ENCODE measurements at places on chromosomes 7 and 10.

DNA sequence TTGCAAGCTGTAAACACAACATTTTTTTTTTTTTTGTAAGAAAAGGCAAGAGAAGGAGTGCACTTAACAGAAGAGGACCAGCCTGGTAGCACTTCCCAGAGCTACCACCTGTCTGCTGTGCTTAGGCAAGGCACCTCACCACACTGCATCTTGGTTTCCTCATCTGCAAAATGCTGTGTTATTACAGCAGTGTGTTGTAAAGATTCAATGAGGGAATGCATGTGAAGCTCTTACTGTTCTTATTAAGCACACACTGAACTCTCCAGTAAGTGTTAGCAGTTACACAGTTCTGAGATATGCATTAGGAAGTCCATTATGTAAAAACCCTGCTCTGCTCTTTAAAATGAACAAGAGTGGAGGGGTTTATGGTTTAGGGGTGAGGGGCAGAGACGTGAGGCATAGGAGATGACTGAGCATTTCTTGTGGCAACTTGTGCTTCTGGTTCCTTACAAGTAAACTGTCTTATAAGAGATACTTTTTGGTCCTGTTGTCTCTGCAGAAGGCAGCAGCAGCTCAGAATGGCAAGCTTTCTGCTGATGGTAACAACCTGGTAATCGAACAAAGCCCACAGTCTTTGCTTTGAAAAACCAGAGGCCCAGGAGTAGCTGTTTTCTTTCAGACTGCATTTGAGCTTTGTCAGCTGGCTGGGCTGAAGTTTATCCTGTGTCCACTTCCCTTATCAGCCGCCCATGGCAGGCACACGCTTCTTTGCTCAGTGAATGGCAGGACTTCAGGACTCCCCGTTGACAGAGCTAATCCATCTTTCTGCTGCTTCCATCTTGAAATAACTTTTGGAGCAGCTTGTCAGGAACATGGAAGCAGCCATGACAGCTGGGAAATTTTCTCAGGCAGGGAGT lies 98.8 kb upstream of the BMPER start:
- no peak for DNase-seq

GRCh38 chr7:156611014-156612010 lies 29.3 kb upstream of the RNF32 start:
- no peak for DNase-seq

- DNase-seq, result no peak
Observed at GRCh38 chr7:155533120-155533826, 13.1 kb downstream of the CNPY1 start.

DNA sequence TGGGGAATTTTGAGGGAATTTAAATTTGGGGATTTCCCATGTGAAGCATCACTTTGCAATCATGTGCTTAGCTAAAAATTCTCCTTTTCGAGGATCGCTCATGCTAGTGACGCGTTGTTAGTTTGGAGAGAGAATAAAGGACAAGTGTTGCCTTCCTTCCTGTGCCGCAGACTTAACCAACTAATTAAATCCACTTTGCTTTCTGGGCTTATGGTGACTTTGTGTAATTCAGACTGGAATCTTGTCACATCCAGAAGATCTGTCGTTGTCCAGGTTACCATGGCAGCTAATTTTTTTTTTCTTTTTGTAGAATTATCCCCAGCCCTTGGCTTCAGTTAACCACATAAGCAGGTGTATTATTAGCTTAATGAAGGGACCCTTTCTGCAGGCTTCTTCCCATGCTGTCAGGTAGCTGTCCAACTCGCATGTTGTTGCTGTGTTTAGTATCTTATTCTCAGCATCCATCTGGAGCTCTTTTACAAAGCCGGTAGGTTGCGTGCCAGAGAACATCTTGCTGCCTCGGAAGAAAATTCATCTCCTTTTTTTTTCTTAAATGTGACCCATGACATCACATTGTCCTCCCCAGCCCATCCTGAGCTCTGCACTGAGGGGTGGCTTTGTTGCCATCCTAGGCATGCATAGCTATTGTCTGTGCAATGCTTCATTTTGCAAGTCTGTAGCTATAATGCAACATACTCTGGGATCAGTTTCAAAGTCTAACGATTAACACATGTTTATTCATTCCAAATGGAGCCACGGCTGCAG lies 47.2 kb upstream of the NRP1 start:
- DNase-seq, result no peak

DNA sequence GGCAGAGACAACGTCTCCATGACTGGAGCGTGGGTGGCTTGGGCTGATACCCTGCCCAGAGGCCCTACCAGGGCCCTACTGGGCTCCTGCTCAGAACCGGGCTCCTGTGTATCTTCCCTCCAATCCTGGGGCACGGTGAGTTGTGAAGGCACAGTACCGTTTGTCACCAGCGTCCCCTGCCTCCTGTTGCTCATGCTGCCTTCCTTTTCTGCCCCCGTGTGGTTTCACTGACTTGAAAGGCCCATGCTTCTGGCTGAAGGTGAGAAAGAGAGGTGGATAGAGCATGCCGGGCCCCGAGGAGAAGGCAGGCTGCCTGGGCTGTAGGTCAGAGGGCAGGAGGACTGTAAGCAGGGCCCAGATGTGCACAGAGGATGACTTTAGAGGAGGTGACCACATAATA lies 9.1 kb upstream of the DMBT1 start:
- no peak for DNase-seq

- DNase-seq, result no peak
Observed at GRCh38 chr10:30617070-30617469, 12.5 kb downstream of the LYZL2 start.

- no peak for DNase-seq
Observed at GRCh38 chr10:110833234-110833940, 38.3 kb upstream of the PDCD4 start.

GRCh38 chr10:72174297-72174662 lies 41.5 kb upstream of the ANAPC16 start:
- no peak for DNase-seq

GRCh38 chr10:118798231-118798662 lies 43.5 kb upstream of the CACUL1 start:
- DNase-seq, result no peak

GRCh38 chr7:936386-937054 lies 18.0 kb downstream of the ADAP1 start:
- no peak for DNase-seq

- DNase-seq, result no peak
Observed at GRCh38 chr10:89921403-89921802, 220.0 kb downstream of the KIF20B start.

DNA sequence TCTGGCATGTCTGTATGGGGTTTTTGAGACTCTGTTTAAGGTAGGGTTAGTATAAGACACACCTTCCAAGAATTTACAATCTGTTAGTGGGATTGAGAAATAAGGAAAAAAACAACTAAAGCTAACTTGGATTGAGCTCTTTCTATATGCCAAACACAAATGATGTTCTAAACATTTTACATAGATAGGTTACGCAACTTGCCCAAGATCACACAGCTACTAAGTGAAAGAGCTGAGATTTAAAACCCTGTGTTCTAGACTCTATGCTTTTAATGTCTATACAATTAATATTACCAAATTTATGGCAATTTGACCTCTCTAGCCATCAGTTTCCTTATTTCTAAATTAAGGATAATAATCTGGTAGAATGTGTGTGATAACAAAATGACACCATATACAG lies 1056.2 kb downstream of the LRMDA start:
- no peak for DNase-seq

DNA sequence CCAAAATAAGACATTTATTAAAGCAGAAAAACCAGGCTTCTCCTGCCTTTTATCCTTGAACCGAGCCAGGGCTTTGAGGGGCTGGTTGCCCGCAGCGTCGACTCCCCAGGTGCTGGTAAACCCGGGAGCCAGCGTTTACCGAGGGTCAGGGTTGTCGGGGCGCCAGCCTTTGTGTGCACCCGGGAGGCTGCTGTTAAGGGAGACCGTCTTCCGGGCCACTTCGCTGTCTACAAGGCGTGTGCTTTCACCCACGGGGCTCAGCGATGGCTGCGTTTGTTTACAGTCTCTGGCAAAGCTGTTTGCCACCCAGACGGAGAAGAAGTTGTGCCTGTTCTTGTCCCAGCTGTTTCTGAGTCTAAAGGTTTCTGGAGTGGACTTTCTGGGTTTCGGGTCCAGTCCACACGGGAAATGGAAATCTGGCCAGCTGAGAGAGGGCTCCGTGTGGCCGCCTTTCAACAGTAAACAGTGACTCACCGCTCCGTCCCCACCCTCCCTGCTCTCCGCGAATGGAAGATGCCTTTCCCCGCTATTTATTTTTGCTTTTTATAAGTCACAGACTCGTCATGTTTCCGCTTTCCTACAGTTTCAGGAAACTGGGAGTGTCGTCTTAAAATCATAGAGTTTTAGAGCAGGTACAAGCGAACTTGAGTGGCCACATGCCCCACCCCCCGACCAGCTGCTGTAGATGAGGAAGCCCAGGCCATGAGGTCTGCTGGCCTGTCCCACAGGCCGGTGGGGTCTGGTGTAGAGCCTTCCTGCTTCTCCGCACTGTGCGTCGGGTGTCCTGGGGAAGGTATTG lies 2.2 kb downstream of the MAFK start:
- DNase-seq, result no peak

DNA sequence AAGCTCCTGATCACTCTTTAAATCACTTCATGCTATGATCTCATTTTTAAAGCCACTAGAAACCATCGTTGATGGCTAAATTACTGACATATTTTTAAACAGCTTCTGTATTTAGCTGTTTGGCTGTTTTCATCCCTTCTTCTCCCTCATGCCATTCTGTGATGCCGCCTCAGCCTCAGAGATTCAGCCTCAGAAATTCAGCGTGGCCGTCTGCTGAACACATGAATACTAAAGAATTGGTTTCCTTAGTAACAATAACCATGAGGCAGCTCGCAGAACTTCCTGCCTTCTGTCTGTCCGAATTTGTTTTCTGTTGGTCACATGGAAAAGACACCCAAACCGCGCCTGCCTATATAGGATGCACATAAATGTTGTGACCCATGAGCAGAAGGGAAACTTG lies 31.0 kb upstream of the FZD1 start:
- DNase-seq, result peak; percentile 46

GRCh38 chr7:148911626-148912025 lies 27.5 kb upstream of the EZH2 start:
- no peak for DNase-seq

GRCh38 chr7:46649876-46650275 lies 728.8 kb upstream of the IGFBP3 start:
- DNase-seq, result no peak

GRCh38 chr7:126940723-126941307 lies 311.9 kb downstream of the GRM8 start:
- DNase-seq, result no peak

- no peak for DNase-seq
Observed at GRCh38 chr7:136403591-136403990, 426.4 kb upstream of the MTPN start.

GRCh38 chr10:11158080-11158479 lies 140.4 kb downstream of the CELF2 start:
- DNase-seq, result no peak

DNA sequence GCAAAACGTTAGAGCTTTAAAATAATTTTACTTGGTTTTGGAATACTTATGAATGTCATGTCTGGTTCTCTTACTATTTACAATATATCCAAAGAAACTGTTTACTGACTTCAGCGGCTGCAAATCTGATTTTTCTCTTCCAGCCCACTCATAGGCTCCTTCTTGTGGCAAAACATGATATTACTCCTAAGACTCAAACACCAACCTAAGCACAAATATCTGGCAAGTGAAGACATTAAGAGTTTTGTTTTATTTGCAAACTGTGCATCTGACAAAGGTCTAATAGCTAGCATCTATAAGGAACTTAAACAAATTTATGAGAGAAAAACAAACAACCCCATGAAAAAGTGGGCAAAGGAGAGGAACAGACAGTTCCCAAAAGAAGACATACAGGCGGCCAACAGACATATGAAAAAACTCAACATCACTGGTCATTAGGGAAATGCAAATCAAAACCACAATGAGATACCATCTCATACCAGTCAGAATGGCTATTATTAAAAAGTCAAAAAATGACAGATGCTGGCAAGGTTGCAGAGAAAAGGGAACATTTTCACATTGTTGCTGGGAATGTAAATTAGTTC lies 20.3 kb upstream of the GJC3 start:
- DNase-seq, result peak; percentile 34

DNA sequence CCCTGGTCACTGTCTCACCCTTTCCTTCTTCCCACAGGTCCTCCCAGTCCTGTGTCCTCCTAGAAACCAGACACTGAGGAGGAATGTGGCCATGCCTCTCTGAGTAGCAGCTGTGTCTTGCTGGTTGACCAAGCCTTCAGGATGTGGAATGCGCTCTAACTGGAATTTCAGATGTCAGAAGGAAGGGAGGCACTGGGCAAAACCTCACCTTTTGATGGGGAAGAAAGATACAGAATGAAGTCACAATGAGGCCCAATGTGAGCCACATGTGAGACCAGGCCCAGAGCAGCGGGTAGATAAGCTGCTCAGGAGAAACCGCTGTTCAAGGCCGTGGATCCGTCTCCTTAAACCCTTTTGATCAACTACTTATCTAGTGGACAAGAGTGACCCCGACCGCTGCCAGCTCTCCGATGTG lies 54.8 kb upstream of the ECHDC3 start:
- DNase-seq, result no peak

- DNase-seq, result peak; percentile 73
Observed at GRCh38 chr7:95527033-95527775, 41.5 kb downstream of the ASB4 start.

DNA sequence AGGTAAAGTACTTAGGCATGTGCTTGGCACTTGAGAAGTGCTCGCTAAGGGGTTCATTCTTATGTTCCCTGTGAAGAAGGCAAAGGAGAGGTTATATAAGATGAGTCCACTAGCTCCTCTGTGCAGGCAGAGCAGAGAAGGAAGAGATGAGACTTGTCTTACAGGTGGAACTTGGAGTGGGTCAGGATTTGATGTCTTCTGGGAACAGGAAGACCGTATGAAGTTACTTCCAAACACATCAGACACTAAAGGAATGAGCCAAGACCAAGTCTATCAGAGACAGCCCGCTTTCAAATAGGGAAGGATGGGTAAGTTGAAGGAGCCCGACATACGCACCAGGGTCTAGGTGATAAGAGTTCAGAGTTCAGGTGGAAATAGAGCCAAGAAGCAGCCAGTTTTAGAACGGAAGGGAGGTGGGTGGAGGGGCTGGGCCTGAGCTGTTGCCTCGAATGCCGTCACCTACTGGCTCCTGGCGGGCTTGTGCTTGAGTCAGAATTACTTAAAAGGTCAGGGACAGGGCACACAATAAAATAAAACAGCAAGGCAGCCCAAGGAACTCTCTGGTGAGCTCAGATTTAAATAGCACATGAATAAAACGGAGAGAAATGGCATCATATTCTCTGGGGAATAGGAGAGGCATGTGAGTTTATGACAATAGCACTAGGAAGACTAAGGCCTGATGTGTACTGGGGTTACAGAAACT lies 56.1 kb upstream of the GRB10 start:
- no peak for DNase-seq

DNA sequence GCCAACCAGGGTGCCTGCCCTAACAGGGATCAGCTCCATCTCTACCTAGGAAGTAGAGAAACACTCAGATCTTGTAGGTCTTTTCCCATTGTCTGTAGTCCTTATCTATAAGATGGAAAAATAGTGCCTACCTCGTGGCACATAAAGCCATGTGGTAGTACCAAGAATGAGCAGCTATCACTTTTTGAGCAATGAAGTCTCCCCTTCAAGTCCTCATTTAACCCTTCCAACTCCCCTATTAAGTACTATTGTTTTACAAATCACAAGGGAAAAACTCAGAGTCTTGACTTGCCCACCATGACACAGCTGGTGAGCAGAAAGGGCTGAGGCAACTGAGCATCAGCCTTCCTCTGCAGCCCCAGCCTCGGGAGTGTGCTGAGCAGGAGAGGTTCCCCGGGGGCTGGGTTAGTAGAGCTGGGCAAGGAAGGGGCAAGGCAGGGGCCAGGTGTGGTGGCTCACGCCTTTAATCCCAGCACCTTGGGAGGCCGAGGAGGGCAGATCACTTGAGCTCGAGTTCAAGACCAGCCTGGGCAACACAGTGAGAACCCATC lies 3.3 kb downstream of the FRAT2 start:
- DNase-seq, result no peak

Data from NCI-H146 (cell line).